ENCODE measurements at places on chromosomes 16 and 17. TPM values are rescaled to one million over a fixed set of nuclear protein-coding genes. Genes with fewer than 3 reads are reported as not detected.

GRCh38 chr17:57096472-57097202 is 11.6 kb downstream of the AKAP1 start:
- no peak for DNase-seq

DNA sequence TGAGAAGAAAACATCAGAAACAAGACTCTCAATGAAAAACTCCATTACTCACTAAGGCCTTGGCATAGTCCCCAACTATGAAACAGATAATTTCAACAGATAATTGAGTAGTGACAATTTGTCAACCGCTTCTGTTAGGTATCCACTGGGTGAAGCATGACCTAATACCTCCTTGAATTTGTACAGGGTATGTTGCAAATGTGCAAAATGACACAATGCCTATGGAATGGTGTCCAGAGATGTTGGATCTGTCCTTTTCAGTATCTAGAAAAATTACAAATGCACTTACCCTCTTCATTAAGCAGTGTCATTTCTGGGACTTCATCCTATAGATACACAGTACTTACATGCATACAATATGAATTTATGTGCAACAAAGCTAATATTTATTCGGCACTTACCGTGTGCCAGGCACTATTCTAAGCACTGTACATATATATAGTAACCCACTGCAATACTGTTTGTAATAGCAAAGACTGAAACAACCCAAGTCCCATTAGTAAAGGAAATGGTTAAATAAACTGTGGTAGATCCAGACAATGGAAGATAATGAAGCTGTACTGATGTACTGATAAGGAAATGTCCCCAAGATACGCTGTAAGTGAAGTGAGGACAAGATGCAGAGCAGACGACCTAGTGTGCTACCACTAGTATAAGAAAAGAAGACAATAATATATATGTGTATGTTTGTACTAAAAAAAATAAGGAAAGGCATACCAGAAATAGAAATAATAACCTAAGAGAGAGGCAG is 21.4 kb upstream of the SLC6A4 start:
- no peak for DNase-seq

DNA sequence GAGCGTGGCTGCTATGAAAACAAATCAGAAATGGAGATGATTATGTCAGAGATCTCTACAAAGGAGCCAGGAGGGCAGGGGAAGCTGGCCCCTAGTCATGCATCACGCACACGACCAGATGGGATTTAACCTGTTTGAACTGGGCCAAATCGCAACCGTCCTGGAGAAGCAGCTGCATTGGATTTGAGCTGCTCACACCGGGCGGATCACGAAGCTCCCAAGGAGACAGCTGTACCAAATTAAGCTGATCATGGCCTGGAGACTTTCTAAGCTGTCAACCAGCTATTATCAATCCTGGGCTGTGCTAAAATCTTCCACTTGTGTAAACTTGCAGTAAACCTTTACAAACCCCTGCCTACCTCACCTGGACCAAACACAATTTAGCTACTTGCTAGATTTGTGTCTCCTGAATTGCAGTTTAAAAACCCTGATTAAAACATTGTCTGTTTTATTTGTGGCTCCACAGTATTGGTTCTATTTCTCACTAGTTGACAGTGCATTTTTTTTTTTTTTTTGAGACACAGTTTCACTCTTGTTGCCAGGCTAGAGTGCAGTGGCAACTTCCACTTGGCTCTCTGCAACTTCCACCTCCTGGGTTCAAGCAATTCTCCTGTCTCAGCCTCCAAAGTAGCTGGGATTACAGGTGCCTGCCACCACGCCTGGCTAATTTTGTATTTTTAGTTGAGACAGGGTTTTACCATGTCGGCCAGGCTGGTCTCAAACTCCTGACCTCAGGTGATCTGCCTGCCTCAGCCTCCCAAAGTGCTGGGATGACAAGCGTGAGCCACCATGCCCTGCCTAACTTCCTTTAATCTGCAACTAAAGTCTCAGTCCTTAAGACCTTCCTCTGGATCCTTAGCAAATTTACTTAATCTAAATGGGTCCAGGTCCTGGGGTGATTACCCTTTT is 98.3 kb upstream of the GRIN2A start:
- no peak for DNase-seq

- DNase-seq, result no peak
Observed at GRCh38 chr16:26795184-26795583, 271.5 kb upstream of the C16orf82 start.

GRCh38 chr16:25033852-25034251 is 18.7 kb upstream of the ARHGAP17 start:
- DNase-seq, result no peak

GRCh38 chr17:57330587-57330986 is 74.3 kb downstream of the MSI2 start:
- DNase-seq, result no peak

DNA sequence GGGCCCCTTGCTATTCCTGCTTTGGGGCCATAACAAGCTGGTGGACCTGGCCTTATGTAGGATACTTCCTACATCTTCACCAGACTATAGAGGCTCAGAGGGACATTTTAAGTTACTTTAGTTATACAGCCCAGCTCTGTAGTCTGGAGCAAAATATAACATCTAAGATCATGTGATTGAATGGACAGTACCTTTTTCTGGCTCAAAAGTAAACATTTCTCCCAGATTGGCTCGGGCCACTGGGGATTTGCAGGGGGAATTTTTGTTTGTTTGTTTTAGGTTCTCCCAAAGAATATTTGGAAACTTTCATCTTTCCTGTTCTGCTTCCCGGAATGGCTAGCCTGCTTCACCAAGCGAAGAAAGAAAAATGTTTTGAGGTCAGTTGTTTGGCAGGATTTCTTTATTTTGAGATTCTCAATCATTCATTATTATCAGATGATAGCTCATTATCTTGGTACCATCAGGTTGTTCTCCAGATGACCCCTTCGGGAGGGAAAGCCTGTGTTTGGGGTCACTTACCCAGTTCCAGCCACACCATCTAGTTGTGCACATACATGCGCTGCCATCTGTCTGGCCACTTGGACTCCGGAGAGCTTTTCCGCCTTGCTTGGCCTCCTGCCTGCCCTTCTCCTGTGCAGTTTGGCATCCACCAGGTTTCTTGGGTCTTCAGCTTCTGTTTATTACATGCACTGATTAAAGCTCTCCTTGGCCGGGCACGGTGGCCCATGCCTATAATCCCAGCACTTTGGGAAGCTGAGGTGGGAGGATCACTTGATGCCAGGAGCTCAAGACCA is 17.2 kb downstream of the IQCK start:
- DNase-seq, result no peak

GRCh38 chr17:50381260-50381815 is 8.3 kb downstream of the EME1 start:
- no peak for DNase-seq

The KDM8 gene
- 198 TPM for total RNA-seq

DNA sequence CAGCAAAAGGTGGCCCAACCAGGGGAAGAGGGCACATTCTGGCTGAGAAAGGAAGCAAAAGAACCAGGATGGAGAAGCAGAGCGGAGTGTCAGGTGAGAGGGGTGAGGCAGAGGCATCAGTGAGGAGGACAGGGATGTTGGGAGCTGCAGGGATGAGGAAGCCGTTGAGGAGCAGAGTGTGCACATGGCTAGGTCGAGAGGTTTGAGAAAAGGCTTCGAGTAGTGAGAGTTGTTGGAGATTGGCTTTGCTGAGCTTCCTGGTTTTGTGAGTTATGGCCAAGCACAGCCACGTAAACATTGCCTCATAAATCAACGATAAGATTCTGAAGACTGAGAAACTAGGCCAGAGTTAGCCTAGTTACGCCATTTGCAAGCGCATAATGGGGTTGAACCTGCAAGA is 26.9 kb downstream of the DNAH2 start:
- DNase-seq, result no peak

- no peak for DNase-seq
Observed at GRCh38 chr16:19578378-19578971, 23.0 kb downstream of the VPS35L start.

DNA sequence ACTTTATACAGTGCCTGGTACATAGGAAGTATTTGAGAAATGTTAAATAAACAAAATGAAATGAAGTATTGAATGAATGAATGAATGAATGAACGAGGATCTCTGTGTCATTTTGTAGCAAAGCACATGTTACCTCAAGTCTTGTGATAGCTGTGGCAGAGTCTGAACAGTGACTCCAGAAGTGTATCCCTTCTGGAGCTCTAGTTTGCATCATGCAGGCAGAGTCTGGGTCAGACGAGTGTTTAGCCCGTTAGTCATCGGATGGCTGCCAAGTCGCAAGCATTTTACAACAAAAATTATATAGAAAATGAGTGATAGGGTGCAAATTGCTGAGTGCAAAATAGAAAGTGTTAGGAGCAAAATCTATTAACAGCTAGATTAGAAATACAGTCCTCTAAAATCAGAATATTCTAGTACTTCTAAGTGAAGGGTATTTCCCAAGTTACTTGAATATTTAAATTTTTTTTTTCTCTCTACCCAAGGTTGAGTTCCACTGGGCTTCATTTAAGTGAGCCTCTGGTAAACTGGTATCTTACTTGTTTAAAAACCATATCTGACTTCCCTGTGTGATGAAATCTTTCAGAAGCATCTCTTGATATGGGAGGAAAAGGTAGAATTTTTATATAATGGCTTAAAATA is 113.3 kb downstream of the FTO start:
- DNase-seq, result no peak

- peak; percentile 96 for DNase-seq
Observed at GRCh38 chr16:8621572-8622314, at the start of gene METTL22. Gene METTL22, plus strand, starts transcription at chr16:8621698. Its CDS starts 3,968 bp downstream, at chr16:8625666.

DNA sequence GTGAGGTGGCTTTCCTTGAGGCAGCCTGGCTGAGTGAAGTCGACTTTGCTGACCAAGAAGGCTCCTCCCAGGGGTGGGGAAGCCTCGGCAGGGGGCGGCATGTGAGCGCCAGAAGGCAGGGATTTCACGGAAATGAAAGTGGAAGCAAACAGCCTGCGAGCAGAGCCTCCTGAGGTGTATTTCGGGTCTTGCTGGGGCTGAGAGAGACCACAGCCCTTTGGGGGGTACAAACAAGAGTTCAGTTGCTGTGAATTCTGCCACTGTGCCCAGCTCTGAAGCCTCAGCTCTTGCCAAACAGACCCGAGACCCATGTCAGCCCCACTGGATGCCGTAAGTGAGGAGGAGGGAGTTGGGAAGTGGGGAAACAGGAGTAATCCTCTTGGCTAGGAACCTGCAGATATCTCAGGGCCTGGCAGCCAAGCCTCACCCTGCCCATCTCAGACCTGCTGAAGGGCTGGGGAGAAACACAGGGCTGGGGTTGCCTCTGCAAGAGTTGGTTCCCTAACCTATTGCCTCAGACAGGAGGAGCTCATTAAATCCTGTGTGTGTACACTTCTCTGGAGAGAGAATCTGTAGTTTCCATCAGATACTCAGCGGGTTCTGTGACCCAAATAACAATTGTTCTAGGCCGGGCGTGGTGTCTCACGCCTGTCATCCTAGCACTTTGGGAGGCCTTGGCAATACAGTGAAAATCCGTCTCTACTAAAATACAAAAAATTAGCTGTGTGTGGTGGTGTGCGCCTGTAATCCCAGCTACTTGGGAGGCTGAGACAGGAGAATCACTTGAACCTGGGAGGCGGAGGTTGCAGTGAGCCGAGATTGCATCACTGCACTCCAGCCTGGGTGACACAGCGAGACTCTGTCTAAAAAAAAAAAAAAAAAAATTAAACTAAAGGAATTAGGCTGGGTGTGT is at the start of gene IFI35:
IFI35 (plus strand) TSS at position 146 of the 913 bp plus-strand sequence; CDS start at position 310, 164 bp downstream.
- peak; percentile 77 for DNase-seq

GRCh38 chr16:13756411-13757140 is 163.4 kb upstream of the ERCC4 start:
- no peak for DNase-seq

- no peak for DNase-seq
Observed at GRCh38 chr16:74226338-74226954, 70.2 kb upstream of the PSMD7 start.

GRCh38 chr16:28935924-28936783 is 4.4 kb downstream of the CD19 start:
- peak; percentile 86 for DNase-seq

DNA sequence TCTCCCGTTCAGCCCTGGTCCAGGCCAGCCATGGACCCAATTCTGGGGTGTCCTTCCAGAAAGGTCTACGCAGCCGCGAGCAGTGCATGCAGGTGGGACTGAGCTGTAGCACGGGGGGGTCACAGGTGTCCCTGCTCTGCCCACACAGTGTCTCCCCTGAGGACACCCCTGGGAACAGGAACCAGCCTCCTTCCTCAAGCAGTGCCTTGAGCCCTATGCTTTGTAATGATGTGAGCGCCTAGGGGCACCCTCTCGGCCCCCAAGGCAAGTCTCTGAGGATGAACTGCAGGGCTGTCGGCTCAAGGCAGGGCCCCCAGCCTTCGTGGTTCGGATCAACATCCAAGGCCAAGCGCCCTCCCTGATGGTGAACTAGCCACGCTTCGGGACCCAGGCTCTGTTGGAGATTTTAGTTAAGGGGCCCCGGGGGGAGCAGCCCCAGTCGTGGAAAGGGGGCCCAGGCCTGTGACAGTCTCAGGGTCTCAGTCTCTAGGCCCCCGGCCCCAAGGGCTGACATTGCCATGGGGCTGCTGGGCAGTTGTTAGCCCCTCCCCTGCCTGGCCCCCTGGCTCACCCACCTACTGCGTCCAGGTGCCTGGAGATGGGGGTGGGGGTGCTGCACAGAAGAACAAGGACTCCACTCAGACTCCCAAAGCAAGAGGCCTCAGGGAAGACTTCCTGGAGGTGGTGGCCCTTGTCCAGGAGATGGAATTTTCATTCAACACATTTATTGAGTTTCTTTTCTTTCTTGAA is 2.3 kb downstream of the IL17C start:
- DNase-seq, result no peak

The HOXB9 gene
- not detected for total RNA-seq

DNA sequence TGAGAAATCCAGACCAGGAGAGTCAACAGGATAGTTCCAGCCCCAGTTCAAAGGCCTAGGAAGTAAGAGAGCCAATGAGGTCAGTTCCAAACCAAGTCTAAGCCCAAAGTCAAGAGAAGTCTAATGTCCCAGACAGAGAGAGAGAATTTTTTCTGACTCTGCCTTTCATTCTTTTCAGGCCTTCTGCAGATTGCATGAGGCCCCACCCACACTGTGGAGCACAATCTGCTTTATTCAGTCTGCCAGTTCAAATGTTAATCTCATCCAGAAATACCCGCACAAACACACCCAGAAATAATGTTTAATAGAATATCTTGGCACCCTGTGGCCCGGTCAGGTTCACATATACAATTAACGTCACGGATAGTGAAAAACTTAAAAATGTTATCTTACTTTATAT is 962.4 kb upstream of the SOX9 start:
- no peak for DNase-seq

GRCh38 chr17:5354310-5354709 is 65.2 kb downstream of the NUP88 start:
- no peak for DNase-seq

The SLC16A6 gene
- 0.92 TPM for total RNA-seq

The TP53TG3B gene
- not detected for total RNA-seq

DNA sequence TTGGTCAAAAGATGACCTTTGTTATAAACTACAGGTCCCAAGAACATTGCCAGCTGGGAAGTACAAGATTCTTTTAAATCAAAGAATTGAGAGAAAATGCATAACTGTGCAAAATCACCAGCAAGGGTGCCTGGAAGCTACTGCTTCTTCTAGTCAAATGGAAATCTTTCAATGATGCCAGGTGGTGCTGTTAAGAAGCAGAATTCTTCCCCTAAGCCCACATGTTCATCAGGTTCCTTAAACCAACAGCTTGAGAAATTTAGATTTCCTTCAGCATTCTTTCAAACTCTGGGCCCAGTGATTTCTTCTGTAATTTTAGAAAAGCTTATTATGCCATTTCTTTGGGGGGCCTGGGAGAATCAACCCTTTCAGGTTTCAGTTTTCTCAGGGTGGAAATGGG is 207.8 kb upstream of the WSCD1 start:
- no peak for DNase-seq

- no peak for DNase-seq
Observed at GRCh38 chr17:82346342-82347300, 12.4 kb upstream of the TEX19 start.
